ENCODE measurements at places on chromosomes 16 and 17. TPM values are rescaled to one million over a fixed set of nuclear protein-coding genes. Genes with fewer than 3 reads are reported as not detected.

GRCh38 chr17:51000835-51001638 is 119.6 kb downstream of the SPAG9 start:
- DNase-seq = no peak

Gene CIBAR2
- not detected for total RNA-seq

GRCh38 chr16:89727406-89728120 is 6.2 kb downstream of the ZNF276 start:
- no peak for DNase-seq

- DNase-seq = no peak
Observed at GRCh38 chr16:86823888-86824671, 245.7 kb downstream of the FOXL1 start.

All from pancreas (tissue), 10 donors.